ENCODE measurements at places on chromosomes 2 and 18.

DNA sequence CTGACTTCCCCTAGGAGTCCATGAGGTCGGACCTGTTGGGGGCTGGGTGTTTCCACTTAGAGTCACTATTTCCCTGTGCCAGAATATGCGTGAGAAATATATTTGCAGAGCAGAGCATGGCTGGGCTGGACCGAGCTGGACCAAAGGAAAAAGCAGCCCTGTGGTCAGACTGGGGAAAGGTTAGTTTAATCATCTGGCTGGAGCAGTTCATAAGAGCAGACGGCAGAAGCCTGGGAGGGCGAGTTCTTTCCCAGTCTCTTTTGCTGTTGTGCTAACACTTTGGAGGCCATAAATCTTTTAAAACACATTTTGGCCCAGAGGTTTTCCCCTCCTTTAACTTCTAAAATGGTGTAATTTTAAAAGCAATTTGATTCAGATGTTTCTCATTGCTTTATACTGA is 66.5 kb downstream of the GLI2 start:
- DNase-seq: no peak

DNA sequence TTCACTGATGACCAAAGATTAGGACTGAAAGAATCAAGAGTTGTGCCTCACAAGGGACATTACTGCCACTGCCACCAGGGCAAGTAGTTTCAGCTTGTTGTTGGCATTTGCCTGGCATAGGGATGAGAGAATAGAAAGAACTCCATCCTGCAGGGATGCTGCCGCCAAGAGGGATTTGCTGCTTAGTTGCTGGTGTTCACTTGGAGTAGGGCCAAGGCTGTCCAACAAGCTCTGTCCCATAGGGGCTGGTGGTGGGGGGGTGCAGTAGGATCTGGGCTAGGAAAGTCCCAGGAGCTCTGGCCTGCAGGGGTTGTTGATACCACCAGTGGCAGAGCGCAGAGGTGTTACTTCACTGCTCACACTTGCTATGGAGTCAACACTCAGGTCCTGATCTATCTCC is 84.9 kb upstream of the MGAT4A start:
- no peak for DNase-seq

GRCh38 chr2:226358688-226359087 is 440.9 kb downstream of the IRS1 start:
- no peak for DNase-seq

- DNase-seq: no peak
These were observed 470.9 kb downstream of the ARHGAP15 start for GRCh38 chr2:143600116-143600515.

GRCh38 chr2:159114835-159115234 is 146.4 kb downstream of the TANC1 start:
- no peak for DNase-seq

DNA sequence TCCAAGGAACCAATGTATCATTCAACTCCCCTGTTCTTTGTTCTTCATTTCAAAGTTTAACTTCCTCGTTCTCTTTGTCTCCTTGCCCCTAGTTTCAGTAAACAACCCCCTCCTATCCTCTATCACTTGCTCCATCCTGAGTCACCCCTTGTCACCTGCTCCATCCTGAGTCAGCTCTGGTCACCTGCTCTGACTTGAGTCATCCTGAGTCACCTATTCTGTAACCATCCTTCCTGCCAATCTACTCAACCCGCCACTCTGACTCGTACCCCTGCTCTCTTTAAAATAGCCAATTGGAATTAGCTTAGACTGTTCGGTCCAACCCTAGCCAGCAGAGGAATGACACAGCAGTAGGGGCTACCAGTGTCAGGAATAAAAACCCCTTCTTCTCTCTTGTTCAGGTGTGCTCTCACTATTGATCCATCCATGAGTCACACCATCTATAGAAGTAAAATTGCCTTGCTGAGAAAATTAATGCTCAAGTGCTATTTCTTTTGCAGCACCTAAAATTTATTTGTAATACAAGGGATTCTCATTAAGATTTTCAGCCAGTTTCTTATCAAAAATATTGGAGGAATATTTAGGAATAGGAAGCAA is 326.8 kb downstream of the AKAIN1 start:
- DNase-seq: no peak

- no peak for DNase-seq
These were observed 27.1 kb upstream of the PIEZO2 start for GRCh38 chr18:11176481-11176881.

GRCh38 chr2:73176205-73176880 is 26.0 kb upstream of the NOTO start:
- no peak for DNase-seq

GRCh38 chr18:58996696-58997095 is 132.0 kb downstream of the ZNF532 start:
- no peak for DNase-seq

DNA sequence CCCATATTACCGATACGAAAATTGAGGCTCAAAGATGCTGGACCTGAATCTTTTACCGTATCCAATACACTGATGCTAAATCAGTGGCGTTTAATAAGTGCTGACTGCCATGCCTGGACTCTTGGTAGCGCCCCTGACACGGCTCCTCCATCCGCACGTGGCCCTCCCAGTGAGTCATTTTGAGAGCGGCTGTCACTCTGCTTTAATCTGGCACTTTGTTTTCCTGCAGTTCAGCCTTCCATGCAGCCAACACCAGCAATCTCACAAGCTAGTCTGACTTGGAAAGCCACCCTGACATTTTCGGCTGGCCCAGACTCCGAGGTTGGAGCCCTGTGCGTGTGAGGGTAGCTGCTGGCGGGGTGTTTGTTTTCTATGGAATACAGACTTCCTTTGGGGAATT is 155.1 kb upstream of the LMAN1 start:
- DNase-seq: no peak

DNA sequence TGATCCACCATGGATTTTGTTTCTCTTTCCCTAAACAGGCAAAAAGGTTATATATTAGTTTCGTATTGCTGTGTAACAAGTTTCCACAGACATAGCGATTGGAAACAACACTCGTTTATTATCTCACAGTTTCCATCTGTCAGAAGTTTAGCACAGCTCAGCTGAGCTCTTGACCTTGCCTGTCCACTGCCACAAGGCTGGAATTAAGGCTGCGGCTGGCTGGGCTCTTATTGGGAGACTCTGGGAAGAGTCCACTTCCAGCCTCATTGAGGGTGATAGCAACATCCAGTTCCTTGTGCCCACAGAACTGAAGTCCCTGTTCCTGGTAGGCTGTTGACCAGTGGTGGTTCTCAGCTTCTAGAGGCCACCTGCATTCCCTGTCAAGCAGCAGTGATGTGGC is 120.4 kb downstream of the TPGS2 start:
- DNase-seq: no peak

- no peak for DNase-seq
These were observed 15.2 kb downstream of the AFG3L2 start for GRCh38 chr18:12361770-12362378.

GRCh38 chr2:149080099-149080498 is 41.6 kb downstream of the LYPD6B start:
- no peak for DNase-seq

DNA sequence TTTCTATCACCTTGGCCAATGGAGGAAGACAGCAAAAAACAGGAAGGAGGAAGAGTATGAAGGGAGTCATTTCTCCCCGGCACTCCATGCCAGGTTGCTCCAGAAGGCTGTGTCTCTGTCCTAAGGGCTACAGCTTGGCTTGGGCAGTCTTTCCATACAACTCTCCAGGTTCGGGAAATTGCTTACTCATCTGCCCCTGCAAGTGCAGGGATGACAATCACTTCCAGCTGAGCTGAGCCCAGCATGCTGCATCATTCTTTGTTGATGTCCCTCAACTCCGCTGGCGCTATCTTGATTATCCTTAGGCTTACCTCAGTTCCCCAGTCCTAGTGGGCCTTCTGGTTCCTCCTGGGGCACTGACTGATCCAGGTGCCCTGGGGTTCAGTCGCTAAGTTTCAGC is 86.9 kb upstream of the COPS8 start:
- no peak for DNase-seq

- DNase-seq: no peak
These were observed 157.9 kb downstream of the ANKRD44 start for GRCh38 chr2:197152451-197153228.

GRCh38 chr2:178269438-178270224 is 75.3 kb downstream of the OSBPL6 start:
- no peak for DNase-seq

- DNase-seq: no peak
These were observed 477.1 kb upstream of the ID2 start for GRCh38 chr2:8204711-8205110.

GRCh38 chr18:73636355-73636754 is 511.3 kb downstream of the FBXO15 start:
- DNase-seq: no peak

DNA sequence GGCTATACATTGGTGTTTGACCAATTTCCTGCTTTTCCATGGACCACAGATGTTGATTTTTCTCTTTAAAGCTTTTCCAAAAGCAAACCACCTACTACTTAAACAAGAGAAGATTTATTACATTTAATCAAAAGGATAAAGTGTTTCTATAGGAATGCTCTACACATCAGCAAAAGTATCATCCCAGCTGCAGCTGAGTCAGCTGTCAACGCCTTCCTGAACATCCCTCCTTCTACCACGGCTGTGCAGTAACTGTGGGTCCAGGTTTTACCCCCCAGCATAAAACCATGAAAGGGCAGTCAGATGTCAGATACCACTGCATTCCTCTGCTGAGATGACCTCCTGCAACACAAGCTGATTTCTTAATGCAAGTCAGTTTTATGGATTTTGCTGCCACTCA is 524.5 kb upstream of the MEX3C start:
- no peak for DNase-seq

GRCh38 chr18:59685501-59685900 is 11.7 kb downstream of the CCBE1 start:
- no peak for DNase-seq

DNA sequence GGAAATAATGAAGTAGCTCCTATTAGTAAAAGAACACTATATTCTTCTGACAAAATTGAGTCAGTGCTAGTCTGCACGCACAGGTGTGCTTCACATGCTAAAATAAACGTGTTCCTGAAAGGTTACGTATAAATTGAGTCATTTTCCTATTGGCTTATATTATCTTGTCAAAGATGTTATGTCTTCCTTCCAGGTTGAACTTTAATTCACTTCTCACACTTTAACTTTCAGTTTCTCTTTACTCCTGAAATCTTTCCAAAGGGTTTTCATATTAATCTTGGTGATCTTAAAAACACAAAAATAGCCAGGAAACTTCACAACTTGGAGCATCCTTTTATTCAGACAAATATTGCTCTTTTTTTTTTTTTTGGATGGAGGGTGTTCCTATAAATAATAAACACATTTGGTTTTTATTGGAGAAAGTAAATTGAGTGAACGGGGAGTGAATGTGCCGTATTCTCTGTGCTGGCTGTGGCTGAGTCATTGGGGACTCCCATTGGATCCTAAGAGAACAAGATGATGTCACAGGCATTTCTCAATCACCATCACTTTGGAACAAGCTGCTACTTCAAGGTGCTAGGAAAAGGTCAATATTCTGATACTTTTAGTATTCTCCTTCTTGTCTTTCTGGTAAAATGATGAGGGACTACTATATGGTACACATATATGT is 150.2 kb upstream of the SPATS2L start:
- DNase-seq: no peak

DNA sequence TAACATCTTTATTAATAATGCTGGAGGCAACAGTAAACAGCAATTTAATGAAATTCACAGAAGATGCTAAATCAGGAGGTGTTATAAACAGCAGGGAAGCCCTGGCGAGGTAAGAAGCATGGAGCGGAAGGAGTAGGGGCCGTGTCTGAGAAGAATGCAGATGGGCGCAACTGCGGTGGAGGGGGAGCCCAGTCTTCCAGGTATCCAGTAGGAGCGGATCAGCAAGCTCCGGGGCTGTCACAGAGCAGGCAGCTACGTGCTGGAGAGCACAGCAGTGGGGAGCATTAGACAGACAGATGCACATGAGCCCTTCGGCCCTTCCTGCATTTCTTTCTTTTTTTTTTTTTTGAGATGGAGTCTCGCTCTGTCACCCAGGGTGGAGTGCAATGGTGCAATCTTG is 82.3 kb downstream of the SH3RF3 start:
- DNase-seq: no peak

DNA sequence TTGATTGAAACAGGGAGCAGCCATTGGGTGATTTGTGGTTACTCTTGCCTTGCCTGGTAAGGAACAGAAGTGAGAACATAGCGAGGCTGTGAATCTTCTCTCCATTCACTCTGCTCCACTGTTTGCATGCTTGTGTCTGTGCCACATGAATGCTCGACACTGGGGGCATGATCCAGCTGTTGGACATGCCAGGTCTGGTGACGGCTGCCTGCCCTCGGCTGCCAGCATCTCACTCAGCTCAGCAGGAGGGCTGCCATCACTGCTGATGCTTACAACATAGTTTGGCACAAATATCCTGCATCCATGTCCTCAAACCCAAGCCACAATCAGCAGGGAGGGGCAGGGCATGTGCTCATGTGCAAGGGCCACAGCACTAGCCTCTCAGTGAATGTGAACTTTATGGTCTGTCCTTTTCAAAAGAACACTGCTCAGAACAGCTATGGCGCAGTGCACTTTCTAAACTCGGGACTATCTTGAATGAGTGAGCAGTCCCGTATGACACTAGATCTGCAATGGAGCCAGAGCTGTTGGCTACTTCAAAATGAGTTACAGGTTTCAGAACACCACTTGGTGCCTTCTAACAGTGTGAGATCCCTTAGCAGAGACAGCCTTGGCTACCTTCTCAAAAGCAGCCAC is 126.3 kb downstream of the NRP2 start:
- no peak for DNase-seq

GRCh38 chr18:40485318-40485717 is 1469.7 kb upstream of the PIK3C3 start:
- no peak for DNase-seq

DNA sequence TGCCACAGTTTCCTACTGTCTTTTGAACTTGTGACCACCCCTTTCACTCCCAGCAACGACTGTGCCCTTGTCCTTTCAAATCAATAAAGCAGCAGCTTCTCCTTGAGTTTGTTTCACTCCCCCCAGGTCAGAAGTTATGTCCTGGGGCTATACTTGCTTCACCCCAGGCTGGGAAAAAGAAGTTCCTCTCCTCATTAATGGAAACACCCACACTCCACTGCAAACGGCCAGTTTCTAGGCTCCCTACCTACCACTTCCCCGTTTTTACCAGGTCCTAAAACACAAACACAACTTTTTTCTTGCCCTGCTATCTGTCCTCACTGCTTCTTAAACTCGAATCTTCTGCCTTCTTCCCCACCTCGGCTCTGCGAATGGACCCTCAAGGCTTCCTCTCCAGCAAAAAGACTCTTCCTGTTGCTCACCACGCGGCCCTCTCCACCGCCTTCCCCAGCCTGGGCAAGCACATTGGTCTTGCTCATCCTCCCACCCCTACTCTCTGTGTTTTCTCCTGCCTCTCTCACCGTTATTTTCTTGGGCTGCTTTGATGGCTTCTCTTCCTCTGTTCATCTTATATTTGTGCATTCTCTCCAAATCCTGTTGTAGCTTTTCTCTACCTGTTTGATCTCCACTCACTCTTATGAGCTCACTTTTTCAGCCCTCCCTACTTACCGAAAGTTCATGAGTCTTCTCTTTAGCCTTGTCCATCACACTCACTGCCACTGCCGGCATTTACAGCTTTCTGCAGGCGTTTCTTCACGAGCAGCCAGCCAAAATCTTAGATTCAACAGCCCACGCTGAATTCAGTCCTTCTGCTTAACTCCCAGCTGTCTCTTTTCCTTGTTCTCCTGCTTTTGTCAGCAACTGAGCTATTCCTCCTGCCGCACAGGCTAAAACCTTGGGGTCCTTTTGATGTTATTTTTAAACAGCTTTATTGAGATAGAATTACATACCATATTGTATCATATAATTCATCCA is 7.0 kb upstream of the SP5 start:
- DNase-seq: no peak

GRCh38 chr2:100832885-100833284 is 12.9 kb downstream of the NPAS2 start:
- DNase-seq: no peak

GRCh38 chr2:212330263-212330662 is 208.3 kb downstream of the ERBB4 start:
- no peak for DNase-seq

Data from activated CD4-positive, alpha-beta T cell treated with anti-CD3 and anti-CD28 coated beads, Interleukin-2, amount 50 U/mL, for 48 hours (primary cell).